ENCODE measurements at places on chromosomes 16 and 17.

DNA sequence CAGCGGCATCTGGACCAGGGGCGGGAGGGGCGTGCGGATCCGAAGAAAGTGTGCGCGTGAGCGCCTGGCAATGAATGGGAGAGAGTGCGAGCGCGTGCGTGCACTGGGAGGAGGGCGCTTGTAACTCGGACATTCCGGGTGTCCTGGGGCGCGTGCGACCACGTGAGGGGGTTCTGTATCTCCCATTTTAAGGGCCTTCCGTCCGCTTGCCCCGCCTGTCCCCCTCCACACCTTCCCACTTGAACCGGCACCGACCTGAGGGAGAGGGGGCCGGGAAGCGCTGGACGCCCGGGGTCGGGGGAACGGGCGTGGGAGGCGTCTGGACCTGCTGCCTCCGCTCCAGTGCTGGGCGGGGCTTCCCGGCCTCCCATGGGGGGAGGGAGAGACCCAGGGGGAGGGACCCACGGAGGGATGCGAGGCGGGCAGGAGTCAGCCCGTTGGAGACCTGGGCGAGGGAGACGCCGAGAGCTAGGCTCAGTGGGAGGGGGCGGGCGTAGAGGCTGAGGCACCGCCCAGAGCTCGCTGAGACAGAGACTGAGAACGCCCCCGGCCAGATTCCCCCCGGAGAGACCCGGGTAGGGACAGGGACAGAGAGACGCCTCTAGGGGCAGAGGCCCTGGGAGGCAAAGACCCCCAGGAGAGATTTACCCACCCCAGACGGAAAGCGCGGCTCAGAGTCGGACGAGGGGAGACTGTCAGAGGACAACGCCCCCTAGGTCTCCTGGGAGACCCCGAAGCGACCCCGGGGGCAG is at the start of gene KREMEN2:
TSS of gene KREMEN2 (plus strand) at position 553 of the 752 bp plus-strand sequence. CDS start 246 bp downstream, outside the sequence.
- no peak for DNase-seq

DNA sequence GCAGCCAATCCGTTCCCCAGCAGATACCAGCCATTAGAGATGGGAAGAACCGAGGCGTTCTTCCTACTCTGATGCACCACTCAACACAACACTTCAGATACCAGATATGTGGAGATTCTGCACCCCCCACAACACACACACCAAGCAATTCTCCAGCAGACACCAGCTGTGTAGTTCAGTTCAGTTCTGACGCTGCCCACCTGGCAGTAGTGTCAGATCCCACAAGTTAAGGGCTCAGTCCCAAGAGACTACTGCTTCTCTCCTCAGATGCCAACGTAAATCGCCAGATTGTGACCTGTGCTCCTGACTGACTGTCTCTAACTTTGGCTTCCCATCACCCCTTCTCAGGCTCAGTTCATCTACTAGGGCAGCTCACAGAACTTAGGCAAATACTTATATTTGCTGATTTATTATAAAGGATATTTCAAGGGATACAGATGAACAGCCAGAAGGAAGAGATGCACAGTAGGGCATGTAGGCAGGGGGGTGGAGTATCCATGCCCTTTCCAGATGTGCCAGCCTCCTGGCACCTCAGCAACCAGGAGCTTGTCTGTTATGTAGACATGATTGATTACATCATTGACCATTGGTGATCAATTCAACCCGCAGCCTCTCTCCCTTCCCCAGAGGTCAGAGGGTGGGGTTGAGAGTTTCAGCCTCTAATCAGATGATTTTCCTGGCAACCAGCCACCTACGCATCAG is 110.6 kb downstream of the PRKCA start:
- no peak for DNase-seq

DNA sequence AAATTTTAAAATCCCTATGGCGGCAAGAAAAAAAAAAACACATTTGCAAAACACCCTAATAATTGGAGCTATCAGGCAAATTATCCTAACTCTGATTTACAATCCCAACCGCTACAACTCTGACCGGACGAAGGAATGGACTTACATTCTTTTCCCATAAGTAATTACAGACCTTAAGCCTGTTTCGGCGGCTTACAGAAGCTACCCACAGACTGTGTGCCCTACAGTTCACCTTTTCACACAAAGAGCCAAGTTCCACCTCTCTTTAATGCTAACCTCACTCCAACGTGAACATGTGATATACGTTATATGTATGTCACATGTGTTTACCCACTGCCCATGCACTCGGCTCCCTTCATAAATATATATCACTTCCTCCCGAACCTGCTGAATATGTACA is 8.7 kb upstream of the MEAK7 start:
- peak; percentile 86 for DNase-seq

DNA sequence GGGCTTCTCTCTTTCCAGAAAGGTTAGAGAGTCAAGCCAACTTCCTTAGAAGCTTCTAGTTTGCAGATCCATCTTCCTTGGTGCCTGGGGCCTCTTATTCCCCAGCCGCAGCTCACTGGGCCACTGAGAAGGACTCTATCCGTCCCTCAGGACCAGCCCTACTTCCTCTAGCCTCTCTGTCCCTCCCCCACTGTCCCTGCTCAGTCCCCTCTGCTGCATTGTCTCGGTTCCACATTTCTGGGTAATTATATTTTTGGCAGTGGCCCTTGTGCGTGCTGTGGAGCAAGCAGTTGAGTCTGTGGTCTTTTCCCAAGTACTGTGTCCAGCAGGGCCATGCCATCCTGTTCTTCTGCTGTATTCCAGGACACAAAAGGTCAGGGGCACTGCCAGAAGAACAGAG is 17.8 kb downstream of the IRX3 start:
- DNase-seq, result no peak

GRCh38 chr16:12902511-12903372 is 1.3 kb downstream of the SHISA9 start:
- no peak for DNase-seq

DNA sequence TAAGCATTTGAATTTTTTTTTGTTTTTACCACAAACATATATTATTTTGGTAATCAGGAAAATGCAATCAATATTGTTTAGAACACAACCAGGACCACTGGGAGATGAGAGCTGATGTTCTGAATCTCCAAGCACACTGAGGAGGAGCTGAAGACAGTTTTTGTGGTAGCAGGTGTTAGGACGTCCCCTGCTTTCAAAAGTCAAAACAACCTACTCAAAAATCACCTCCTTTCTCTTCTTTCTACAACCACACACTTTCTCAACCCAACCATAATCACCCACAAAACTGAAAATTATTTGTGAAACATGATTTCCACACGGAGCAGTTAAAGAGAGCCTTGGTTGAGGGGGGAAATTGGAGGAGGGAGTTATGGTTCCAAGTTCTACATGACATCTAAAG is 26.7 kb upstream of the CFAP20 start:
- DNase-seq, result no peak

- peak; percentile 35 for DNase-seq
These were observed 276.5 kb downstream of the XYLT1 start for GRCh38 chr16:17194190-17194780.

- DNase-seq, result peak; percentile 22
These were observed 24.7 kb downstream of the CALB2 start for GRCh38 chr16:71383054-71383773.

- DNase-seq, result no peak
These were observed 4.0 kb downstream of the BPTF start for GRCh38 chr17:67829331-67829730.

DNA sequence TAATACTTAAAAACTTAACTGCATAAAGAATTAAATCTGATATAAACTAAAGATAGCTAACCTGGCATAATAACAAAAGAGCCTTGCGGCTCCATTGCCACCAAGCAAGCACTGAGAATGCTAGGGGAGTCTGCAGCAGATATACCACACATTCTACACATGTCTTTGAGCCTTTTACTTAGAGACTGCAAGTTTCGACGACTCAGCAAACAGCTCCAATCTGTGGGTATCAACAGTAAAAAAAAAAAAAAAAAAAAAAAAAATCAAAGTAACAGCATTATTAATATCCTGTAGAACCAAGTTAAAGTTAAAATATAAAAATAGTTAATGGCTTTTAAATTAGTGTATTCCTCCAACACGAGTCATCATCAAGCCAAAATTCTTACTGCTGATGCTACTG is 27.8 kb upstream of the INTS2 start:
- peak; percentile 10 for DNase-seq

GRCh38 chr17:65027305-65027704 is 29.2 kb downstream of the GNA13 start:
- DNase-seq, result peak; percentile 73

GRCh38 chr16:73572135-73572828 is 524.4 kb upstream of the ZFHX3 start:
- peak; percentile 56 for DNase-seq

- no peak for DNase-seq
These were observed 19.6 kb upstream of the LRRC75A start for GRCh38 chr17:16511593-16511992.

DNA sequence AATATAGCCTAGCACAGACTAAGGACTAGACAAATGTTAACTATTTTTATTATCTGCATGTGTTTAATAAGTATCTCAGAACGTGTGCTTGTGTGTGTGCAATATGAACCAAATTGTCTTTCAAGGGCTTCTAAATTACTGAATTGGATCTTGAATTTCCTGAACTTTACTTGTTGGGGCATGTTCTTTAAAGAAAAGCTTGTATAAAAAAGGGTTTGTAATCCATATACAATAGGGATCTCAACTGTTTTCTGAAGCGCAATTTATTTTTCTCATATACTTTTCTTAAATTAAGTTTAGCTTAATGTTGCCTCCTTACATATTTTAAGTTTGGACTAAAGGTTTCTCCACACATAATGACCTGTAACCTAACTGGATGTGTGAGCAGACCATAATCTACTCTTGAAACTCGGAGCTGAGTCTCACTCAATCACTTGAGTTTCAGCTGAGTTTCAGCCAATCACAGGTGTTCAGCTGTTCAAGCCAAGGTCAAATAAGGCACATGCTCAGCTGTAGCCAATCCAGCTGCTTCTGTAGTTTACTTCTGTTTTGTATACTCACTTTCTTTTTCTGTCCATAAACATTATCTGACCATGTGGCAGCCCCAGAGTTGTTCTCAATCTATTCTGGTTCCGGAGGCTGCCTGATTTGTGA is 72.3 kb downstream of the CDK5R1 start:
- no peak for DNase-seq

GRCh38 chr16:70782237-70782636 is 18.7 kb downstream of the VAC14 start:
- DNase-seq, result no peak

DNA sequence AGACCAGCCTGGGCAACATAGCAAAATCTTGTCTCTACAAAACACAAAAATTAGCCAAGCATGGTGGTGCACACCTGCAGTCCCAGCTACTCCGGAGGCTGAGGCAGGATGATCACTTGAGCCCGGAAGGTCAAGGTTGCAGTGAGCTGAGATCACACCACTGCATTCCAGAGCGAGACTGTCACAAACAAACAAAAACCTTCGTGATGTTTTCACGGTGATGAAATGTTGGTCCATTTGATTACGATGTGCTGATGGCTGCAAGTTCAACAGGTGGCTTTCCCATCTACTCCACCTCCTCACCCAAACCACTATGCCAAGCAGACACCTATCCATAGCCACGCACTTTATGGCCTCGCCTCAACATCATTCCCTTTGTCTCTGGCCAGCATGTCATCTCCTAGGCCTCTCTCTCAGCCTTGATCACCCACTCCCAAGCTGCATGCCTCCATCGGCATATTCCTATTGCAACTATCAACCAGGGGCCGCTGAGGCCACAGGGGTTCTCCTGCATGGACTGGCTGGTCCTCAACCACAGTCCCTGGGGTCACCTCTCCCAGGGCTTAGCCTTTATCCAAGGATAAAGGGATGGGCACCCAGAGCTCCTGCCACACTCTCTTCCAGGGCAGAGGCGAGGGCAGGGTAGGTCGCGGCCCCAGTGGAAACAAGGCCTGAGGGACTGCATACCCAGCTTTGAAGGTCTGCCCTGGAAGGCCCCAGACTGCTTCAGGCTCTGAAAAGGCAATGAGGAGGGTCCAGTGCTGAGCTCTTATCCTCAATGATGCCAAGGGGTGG is 17.1 kb upstream of the ALOX15B start:
- no peak for DNase-seq

- DNase-seq, result no peak
These were observed 1.7 kb upstream of the CCL1 start for GRCh38 chr17:34364751-34365150.

GRCh38 chr16:59470556-59470955 is 736.4 kb upstream of the GOT2 start:
- DNase-seq, result no peak

- DNase-seq, result no peak
These were observed 256.6 kb upstream of the MYOCD start for GRCh38 chr17:12409082-12409481.
